NCI-H1436 treated with DMSO at 0.1 percent for 48 hours (cell line): ENCODE measurements at places on chromosomes 7 and 10.

- no peak for DNase-seq
These were observed 161.7 kb downstream of the FANK1 start for GRCh38 chr10:126058104-126058503.

DNA sequence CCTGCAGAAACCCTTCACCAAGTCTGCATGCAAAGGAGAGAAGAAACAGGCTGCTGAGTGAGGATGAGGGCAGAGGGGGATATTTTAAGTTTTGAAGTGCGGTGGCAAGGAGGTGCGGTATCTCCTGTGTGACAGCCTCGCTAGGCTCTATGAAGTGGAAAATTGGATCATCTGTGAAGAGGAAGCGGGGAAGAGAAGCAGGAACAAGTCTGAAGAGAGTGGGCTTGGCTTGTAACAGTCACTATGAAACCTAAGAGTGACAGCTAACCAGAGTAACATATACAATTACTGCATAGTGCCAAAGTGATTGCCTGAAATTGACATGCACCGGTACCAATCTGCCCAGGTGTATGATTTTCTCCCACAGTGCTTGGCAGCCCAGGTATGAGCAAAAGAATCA, 287.5 kb upstream of the KLF14 start:
- no peak for DNase-seq

DNA sequence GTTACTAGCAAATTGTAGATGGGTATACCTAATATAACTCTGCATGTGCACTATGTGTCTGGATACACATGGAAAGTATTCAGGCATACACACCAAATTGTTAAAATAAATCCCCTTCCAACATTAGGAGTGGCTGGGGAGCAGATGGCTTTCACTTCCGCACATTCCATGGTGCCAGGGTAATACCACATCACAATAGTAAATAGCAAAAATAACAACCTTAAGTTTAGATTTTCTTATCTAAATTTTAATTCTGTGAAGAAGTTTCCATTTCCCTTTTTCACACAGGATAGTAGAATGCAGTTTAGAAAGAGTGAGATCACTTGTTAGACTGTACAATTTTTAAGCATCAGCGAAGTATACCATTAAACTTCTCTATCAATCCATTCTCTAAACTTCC, 5.8 kb upstream of the ALOX5 start:
- DNase-seq = no peak

DNA sequence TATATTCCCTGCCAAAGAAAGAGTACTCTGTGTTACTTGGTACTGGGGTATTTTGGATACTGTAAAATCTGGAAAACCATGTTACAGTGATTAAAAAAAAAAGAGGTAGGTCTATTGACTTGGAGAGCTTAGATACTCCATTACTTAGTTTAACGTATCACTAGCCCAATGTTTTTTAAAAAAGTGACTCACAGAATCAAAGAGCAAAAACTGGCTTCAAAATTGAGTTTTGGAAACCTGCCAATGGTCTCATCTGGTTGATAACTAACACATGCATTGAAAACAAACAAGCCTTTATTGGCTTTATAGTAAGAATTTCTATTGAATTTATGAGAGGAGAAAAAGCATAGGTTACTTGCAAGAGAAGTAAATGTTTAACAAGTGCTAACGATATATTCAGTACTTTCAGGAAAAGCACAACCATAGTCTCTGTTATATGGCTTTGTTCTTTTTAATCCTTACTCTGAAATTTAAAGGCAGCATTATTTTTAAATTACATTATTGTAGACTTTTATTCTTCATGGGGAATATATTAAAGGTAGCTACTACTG, 563.3 kb upstream of the SORCS1 start:
- DNase-seq = no peak

DNA sequence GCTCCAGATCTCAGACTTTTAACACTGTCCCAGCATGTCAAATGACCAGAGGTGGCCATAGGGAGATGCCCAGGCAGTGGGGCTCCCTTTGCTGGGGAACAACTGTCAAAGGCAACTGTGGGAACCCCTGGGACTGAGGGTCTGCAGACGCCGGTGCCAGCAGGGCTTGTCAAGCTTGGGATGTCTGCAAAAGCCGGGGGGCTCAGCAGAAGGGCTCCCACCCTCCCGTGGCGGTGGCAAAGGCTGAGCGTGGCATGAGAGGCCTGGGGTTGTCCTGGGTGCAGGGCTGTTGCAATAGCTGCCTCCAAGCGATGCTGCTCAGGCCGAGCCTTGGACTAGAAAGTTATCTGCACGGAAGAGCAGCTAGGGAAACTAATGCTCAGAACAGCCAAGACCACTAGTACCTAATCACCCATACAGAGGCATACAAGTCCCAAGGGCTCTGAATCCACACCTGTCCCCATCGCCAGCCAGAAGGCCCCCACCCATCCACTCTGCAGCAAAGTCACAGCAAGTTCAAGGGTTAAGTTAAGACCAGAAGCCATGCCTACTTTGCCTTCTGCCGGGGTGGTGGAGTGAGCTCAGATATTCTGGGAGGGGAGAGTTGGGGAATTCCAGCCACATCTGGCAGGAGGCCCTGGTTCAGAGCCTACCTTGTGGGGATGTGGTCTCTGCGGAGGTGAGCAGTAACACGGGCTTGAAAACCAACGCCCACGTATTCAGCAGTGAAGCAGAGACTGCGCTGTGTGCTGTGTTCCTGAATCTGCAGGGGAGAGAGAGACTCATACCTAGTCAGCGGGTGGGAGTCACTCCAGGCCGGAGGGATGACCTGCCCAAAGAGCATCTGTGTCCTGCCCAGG, 4.6 kb downstream of the SH2B2 start:
- no peak for DNase-seq
